ENCODE measurements at places on chromosomes 13 and 19. TPM values are rescaled to one million over a fixed set of nuclear protein-coding genes. Genes with fewer than 3 reads are reported as not detected.

DNA sequence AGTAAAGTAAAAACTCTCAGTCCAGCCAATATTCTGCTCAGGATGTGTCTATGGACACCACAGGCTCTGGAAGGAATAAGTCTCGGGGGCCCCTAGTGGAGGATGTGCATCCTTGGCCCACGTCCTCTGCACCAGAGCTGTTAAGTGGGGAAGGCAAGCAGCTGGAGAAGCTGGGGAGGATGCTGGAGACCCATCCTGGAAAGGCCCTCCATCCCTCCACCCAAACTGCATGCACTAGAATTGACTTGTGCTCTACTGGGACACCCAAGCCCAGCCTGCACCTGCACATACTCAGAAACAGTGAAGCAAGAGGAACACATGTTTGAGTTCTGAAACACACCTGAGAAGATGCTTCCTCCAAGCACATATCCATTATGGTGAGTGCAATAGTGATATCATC lies 307.8 kb downstream of the TSHZ3 start:
- no peak for DNase-seq

DNA sequence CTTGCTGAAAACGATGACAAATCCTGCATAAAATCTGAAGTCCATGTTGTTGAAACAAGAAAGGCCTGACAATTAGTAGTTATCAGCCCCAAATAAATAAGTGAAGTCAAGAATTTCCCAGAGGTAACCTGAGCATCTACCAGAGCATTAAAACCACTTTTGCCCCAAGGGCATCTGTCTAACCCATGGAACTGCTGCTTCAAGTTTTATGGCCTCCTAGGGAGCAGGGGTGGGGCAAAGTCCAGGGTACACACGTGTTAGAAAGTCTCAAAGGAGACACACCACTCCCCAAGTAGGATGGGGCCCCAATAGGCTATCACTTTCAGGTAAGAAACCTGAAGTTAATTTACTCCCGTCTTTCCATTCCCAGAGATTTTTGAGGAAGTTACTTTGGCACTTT lies 81.1 kb downstream of the CACNA1A start:
- no peak for DNase-seq

- no peak for DNase-seq
Measured at GRCh38 chr13:72127031-72127430, 260.0 kb upstream of the DACH1 start.

- no peak for DNase-seq
Measured at GRCh38 chr19:31118287-31118955, 230.8 kb downstream of the TSHZ3 start.

DNA sequence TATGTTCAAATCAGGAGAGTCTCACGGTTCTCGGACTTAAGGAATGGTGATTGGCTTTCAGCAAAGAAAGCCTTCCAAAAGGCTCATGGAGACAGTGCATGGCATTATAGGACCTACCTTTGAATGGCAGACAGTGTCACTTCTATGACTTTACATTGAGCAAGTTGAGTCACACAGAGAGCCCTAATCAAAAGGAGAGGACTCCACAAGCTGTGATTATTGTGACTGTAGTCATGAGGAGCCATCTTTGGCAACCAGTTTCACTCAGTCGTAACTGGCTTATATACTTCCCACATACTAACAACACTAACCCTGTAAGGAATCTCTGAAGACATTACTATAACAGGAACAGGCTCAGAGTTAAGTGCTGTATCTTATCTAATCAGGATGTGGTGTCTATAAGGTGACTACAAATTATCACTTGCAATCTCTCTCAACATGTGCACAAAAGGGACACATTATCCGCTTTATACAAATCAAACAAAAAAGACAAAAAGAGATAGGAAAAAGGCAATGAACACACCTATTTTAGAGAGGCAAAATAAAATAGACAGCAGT lies 6.1 kb downstream of the LGALS14 start:
- DNase-seq = no peak

- DNase-seq = no peak
Measured at GRCh38 chr13:75255147-75255546, 226.8 kb downstream of the TBC1D4 start.

DNA sequence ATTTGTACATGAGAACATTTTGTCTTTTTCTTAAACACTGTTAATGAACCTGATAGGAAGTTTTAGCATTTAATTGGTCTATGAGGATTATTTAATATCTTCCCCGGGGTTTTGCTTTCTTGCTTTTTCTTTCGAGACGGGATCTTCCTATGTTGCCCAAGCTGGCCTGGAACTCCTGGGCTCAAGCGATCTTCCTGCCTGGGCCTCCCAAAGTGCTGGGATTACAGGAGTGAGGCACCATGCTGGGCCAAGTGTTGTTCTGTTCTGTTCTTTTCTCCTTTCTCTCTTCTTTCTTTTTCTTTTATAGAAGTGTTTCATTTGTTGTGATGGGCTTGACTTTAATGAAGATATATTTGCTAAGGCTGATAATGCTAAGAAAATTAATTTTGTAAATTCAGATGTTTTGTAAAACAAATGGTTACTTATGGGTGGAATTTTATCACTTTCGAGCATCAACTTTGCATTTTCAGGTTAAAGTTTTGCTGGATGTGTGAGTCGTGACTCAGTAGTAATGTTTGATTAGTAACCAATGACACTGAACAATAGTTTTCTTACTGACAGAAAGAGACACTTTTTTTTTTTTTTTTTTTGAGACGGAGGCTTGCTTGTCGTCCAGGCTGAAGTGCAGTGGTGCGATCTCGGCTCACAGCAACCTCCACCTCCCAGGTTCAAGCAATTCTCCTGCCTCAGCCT lies 2.2 kb downstream of the PAN3 start:
- DNase-seq = no peak

- DNase-seq = no peak
Measured at GRCh38 chr13:76271728-76272232, 614.4 kb downstream of the KCTD12 start.

DNA sequence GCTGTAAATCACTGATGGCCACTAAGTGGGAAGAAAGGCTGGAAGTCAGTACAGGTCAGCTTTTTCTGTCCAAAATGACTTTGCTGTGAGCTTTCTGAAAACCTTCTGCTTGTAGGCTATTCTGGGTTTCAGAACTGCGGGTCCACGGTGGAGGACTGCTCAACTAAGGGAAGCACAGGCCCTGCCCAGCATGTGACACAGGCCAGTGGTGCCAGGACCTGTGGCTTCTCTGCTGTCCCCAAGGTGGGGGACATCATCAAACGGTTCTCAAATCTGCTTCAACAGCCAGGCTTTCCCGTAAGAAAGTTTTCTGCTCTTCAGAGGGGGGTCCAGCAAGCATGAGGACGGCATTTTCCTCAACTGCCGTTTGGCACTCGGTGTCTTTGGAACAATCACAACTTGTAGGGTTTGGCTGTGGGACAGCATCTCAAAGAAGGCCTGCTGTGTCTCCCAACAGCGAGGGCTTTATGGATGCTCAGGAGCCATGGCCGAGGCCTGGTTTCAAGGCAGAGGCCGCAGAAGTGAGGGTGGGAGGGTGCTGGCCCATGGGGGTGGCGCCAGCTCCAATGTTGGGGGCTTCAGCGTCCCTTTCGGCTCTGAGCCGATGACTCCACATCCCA lies 3.8 kb downstream of the SGTA start:
- no peak for DNase-seq

MUC16 gene
- total RNA-seq = 0.12 TPM

REX1BD gene
- total RNA-seq = 97.1 TPM

SSC5D gene
- total RNA-seq = 1.5 TPM
